ENCODE measurements at places on chromosomes 5 and 9.

- no peak for DNase-seq
Measured at GRCh38 chr5:53814819-53815218, 254.4 kb downstream of the NDUFS4 start.

DNA sequence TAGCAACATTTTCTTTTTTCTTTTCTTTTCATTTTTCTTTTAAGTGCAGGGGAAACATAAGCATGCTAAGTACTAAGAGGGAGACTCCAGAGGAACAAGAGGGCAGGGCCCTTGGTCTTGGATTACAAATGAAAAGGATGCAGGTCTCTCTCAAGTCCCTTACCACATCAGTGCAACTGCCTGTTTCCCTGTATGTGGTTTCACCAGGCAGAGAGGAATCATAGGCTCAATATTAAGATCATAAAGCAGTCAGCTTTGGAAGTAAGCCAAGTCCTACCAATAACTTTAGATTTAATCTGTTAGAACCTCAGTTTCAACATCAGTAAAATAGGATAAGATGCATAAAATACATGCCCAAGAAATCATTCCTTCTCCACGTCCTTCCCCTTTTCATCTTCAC is 422.7 kb upstream of the PAPPA start:
- no peak for DNase-seq

DNA sequence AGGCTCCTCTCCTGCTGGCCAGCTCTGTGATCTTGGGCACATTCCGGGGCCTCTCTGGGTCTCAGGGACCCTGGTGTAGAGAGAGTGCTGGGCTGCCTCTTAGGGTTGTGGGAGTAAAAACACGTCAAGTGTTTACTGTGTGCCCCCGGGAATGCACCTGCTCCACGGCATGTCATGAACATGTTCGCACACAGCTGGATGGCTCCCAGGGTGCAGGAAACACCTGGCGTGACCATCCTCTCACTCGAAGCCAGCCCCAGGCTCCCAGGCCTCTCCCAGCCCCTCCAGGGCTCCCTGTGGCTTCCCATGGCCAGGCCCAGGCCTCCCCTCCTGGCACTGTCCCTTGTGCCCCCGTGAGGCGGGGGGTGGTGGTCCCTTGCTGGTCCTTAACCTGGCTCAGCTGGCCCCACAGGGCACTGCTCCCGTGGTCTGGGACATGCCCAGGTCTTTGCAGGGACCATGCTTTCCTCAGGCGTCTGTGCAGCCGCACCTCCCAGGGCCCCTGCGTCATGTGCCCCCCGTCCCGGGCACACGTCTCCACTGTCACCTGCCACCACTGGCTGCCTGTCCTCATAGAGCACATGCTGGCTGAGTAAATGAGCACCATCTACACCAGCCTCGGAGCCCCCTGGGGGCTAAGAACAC is 44.9 kb downstream of the SLC6A3 start:
- no peak for DNase-seq

- no peak for DNase-seq
Measured at GRCh38 chr9:25724424-25724823, 46.2 kb upstream of the TUSC1 start.

DNA sequence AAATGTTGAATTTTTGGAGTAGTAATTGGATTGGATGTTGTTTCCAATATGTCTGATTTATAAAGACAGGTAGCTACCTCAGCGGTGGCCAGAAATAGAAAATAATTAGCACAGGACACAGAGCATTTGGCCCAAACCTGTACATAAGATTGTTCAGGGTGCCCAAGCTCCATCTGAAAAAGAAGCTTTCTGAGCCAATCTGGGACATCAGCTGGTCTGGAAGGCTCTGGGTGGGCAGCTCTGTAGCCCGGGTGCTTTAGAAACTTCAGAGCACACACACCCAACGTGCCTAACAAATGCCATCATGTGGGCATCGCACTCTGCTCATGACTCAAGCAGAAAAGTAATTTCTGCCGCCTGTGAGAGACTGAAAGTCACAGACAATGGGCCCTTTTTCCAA is 460.7 kb downstream of the ICE1 start:
- DNase-seq, result no peak

DNA sequence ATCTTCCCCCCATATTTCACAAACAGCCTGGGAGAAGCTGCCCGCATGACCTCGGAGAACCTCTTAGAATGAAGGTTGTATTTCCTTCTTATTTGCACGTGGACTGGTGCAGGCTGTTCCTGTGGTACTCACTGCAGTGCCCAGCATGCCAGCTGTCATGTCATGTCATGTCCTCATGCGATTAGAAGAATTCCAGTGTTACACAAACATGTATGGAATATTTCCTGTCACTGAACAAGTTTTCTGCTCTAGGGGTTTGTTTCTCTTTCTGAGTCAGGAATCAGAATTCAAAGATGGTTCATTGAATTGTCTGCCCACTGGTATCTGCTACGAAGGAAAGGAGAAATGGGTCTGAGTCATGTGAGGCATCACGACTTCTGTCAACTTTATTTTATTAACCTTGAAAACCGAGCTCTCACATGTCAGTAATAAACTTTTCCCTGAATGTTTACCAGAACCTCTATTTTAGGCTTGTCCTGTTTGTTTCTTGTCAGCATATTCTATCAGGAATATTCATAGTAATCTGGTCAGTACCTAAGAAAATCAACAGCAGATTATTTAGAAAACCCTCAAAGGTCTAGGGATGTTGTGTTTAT is 415.6 kb downstream of the GADD45G start:
- DNase-seq, result no peak

- DNase-seq, result no peak
Measured at GRCh38 chr5:77369566-77369965, 122.5 kb downstream of the WDR41 start.

DNA sequence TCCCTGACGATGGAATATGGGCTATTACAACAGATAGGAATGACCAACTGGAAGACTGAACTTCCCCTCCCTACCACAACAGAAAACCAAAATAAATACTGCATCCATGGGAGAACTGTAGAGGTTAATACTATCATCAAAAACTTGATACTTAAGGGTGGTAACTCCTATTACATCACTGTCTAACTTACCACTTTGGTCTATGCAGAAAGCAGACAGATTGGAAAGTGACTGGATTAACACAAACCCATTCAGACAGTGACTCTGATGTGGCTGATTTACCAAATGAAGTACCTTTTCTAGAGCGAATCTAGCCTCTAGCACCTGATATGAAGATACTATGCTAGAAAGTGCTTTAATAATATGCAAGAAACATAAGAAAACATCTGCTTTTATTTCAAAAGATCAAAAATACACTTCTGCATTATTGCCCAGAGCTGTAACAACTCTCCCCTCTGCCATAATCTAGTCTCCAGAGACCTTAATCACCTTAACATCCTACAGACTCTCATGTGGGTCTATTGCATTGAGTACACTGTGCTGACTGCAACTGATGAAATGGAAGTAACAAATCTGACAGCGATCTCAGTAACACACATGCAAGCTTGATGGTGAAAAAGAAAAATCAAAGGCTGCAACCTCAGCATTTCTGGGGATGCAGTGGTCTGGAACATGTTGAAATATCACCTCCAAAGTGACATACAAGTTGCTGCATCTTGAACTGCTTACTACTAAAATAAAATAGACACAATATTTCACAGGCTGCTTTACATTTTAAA is 62.7 kb downstream of the EPB41L4A start:
- DNase-seq, result no peak

- no peak for DNase-seq
Measured at GRCh38 chr9:110214586-110215355, 6.8 kb upstream of the C9orf152 start.

DNA sequence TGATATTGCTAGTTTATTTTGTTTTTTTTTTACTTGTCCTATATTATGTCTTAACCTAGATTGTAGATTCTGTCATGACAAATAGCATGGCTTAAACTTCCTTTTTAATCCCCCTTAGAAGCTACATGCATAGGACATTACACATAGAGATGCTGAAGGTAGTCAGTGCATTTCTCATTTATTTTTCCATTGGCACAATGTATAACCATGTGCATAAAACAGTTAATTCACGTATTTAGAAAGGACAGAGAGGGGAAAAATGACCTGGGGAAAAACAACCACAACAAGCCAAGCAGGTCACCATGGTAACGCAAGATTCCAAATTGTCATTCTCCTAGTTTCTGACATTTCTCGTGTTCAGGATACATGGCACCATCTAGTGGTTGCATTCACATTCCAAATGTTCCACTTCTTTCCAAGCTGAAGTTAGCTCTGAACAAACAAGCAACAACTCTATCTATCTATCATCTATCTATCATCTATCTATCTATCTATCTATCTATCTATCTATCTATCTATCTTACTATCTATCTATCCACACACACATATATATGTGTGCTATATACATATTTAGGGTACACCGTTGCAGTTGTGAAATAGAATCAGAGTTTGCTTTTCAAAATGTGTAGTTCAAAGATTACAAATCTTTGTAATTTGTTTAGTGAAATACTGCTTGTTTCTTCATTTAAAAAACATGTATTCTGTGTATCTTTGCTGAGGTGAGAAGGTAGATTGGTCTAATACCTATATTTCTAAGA is 487.2 kb upstream of the ST8SIA4 start:
- DNase-seq, result no peak

- DNase-seq, result no peak
Measured at GRCh38 chr9:75039801-75040200, 11.7 kb upstream of the CARNMT1 start.

DNA sequence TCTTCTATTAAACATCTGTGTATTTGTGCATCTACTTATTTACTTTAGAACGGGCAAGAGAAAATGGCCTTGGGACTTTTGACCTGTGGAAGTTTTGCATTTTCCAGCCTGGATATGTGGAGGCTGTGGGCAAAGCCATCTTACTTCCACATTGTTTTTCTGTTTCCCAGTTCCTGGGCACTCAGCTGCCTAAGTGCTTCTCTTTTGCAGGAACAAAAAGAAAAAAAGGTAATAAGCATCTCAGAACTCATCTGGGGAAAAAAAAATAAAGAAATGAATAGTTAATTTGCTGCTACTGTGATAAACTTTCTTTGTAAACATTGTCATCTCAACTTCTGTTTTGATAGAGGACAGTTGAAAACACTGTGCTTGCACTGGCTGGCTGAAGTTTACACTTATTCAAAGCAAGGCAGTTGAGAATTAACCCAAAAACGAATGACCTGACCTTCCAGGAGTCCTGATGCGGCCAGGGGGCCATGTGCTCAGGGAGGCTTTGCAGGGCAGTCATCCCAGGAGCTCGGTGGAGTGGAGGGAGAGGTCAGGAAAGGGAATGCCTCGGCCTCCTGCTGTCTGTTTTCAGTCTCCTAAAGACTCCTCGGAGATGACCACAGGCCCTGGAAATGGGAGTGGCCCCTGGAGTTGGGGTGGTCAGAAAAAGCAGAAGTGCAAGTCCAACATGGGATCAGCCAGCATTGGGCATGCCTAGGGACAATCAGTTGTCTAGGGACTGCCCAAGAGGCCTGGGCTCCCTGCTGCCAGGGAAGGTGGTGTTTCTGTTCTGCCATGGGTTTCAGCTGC is 75.5 kb downstream of the RAI14 start:
- DNase-seq, result no peak

DNA sequence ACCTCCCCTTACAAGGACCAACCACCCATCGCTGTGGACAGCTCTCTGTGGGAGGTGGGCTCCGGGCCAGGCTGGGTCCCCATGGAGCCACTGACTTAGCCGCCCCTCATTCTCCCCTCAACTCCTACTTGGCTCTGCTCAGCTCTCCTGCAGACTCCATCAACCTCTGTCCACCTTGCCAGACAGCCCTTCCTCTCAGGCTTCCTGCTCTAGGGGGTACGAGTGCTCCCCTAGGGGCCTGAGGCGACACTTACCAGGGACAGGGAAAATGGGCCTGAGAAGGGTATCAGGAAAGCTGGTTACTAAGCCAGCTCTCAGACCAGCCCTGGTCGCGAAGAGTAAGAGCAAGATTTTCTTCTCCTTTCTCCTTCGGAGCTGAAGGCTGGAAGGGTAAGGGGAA is 43.9 kb downstream of the SHB start:
- no peak for DNase-seq

DNA sequence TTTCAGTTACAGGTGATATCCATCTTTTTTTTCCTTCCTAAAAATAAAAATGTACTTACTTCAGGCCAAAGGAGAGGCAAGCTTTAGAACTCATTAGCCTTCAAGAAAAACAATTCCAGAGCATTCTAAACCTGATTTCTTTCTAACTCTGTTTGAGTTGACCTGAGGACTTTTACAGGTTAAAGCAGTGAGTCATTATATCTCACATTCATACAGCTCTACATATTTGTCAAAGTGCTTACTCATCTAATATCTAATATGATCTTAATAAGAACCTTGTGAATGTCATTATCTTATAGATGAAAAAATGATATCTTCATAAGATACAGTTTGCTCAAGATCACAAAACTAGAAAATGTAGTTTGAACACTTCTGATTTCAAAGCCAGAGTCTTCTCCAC is 149.2 kb upstream of the CDKN2B start:
- DNase-seq, result no peak

GRCh38 chr5:132013006-132013689 is 1.7 kb upstream of the ACSL6 start:
- no peak for DNase-seq

DNA sequence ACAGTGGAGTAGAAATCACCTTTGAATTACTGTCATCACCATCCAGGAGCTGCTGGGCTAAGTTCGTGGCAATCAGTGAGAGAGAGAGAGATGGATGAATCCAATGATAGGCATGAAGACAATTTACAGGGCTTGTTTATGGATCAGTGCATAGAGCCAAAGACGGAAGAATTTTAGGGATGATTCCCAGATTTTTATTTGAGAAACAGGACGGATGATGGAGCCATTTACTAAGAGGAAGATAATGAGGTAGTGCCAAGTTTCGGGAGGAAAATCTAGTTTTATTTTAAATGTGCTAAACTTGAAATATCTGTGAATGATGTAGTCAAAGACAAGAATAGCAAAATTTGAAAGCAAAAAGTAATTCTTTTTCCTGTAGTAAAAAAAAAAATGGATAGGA is 394.2 kb upstream of the PAPPA start:
- no peak for DNase-seq
